Common myeloid progenitor, CD34-positive (primary cell): ENCODE measurements at places on chromosomes 2 and 18.
A peak's percentile ranks its signal among the peaks of the same experiment; 100 is the strongest.

GRCh38 chr18:22826726-22827125, 106.4 kb upstream of the RBBP8 start:
- DNase-seq = no peak

DNA sequence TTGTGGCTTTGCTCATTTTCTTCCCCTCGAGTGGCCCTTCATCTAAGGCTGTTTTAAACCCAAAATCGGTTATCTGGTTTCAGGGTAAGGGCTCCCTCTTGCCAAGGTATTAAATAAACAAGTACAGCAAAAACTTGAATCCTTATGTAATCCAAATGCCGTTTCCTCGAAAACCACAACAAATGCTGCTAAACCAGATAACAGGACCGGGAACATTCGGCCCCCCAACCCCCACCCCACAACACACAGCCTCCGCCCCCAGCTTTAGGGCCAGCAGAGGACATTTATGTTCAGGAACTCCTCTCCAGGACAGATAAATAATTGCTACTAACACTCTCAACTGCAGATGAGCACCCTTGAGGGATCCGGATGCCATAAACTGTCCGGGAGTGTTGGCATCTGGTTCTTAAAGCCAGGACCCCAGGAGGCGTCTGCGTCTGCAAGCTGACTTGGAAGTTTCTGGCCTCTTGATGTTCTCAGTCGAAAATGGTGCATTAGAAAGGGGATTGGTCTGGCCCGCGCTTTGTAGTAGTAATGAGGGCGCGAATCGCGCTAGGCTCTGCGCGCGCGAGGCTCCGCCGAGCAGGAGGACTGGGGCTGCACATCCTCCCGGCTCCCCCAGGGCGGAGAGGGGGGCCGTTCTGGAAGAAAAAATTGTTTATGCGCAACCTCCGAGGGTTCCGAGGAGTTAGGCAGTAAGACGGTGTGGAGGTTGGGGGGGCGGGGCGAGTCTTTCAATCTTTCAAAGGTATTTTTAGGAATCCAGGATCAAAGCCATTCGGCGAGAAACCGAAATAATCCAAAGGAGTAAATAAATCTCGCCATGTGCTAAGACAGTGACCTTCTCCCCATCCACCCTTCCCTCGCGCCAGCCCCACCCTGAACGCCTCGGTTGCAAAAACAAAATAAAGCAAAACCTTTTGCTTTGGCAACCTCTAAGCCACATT, 3.9 kb upstream of the ID2 start:
- DNase-seq = peak; percentile 66

DNA sequence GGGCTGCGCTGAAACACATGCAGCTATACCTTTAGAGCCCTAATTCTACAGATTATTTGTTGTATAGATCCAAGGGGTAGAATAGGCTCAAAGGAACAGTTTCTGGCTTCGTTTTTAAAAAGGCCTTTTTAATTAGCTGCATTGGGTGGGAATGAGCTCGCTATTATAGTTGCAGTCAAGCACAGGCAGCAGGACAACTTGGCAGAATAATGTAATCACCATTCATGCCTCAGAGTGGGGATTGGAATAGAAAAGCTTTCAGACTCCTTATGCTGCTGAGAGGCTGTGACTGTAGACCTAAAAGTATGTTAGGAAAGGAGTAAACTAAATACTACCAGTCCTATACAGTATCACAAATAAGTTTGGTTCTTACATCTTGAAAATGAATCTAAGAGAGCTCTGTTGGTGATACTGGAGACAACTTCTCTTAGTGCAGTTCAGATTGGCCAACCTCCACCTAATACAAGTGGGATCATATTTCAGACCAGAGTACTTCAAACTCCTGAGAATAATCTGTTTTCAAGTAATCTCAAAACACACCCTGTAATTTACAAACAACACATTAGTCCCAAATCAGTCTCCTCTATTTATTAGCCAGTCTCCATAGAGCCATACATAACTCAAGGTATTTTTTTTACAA, 121.4 kb downstream of the ANTXR1 start:
- DNase-seq = no peak

- DNase-seq = no peak
These were observed 317.1 kb upstream of the LRRTM1 start for GRCh38 chr2:80621656-80622055.

GRCh38 chr2:106904242-106904641, 18.3 kb upstream of the ST6GAL2 start:
- no peak for DNase-seq

DNA sequence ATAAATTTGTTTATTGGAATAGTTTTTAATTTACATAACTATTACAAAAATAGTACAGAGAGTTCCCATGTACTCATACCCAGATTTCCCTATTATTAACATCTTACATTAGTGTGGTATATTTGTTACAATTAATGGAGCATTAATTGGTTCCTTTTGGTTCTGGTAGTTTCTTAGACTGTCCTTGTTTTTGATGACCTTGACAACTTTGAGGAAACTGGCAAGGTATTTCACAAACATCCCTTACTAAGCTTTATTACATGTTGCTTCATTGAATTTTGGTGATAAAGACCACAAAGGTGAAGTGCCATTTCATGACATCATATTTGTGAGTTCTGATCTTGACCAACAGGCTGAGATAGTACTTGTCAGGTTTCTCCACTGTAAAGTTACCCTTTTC, 379.0 kb upstream of the GCFC2 start:
- DNase-seq = no peak

GRCh38 chr2:69369802-69370201, 17.2 kb downstream of the GFPT1 start:
- DNase-seq = no peak

DNA sequence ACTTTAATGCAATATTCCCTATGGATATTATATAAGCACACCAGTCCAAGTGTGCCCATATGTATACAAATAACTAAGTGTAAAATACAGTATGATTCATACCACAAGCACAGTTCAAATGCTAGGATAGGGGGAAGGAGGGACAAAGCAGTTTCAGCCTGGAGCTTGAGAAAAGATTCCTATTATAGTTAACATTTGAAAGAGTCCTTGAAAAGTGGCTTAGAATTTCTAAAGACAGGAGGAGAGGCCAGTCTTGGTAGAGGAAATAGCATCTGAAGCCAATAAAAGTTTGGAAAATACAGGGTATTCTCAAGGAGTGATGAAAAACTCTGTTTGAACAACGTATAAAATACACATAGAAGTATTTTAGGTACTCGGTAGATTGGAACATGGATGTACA, 173.4 kb upstream of the CWC22 start:
- DNase-seq = no peak

- DNase-seq = peak; percentile 69
These were observed 669 bp upstream of the PIKFYVE start for GRCh38 chr2:208265371-208265800.

GRCh38 chr18:40555914-40556313, 1399.1 kb upstream of the PIK3C3 start:
- DNase-seq = no peak

DNA sequence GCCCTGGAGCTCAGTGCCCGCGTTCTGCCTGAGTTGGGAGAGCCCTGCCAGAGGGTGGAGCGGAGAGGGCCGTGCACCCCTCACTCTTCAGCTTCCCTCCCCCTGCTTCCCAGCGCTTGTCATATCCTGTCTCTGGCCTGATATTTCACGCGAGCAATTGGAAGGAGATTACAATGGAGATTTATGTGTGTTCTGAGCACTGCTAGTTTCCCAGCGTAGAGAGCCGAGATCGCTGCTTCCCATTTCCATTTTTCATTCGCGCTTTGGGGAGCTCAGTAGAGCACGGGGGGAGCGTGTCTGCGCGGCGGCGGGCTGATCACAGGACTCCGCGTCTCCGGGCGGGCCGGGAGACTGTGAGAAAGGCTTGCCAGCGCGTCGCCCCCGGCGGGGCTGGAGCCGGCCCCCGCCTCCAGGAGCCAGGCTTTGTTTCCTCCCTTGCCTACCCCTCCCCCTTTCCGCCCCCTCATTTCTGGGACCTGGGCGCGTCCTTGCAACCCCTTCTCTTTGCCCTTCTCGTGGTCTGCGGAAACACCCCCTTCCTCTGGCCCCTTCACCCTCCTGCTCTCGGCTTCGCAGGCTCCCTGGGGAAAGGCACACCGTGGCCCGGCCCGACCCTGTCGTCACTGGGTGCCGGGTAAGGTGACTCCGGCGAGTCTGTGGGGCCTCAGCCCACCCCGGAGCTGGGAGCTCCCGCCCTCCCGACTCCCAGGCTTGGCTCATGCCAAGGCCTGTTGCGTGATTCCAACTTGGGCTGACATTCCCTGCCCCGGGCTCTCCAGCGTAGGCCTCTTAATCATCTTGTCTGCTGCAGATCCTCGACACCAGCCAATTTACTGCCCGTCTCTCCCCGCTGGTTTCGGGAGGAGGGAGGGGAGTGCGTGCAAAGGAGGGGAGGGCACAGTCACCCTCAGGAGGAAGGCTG, 5.8 kb downstream of the DLX2 start:
- no peak for DNase-seq

DNA sequence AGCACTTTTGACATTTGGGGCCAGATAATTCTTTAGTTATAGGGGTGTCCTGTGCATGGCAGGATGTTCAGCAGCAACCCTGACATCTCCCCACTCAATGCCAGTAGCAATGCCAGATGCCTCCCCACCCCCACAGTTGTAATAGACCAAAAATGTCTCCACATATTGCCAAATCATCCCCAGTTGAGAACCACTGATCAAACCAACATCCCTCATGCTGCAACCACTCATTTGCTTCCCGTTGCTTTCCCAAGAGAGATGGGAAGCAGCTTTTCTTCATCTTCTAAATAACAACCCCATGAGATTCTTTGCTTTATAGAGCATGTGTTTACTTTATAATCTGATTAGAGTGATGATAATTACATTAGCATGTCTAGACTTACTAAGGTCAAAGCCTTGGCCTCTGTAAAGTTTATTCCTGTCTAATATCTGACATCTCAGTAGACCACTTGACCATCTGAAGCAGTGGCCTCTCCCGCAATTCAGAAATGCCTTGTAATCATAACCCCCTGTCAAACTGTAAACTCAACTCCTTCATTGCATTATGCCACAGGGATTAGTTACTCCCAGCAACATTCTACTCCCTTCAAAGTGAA, 28.7 kb upstream of the C1D start:
- DNase-seq = no peak

DNA sequence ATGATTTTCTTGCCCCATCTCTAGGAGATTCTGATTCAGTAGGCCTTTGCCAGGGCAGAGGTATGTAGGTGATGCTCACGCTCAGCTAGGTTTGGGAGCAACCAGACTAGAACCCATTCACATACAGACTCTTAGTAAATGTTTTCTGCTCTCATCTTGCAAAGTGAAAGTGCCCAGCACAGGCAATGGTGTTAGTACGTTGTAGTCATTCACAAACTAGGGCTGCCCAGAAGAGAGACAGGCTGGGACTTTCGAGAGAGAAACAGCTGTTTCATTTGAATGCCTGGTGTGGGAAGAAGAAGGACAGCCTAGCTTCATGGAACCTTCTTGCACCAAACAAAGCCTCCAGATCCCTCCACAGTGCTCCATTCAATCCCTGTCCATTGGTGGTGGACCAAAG, 19.4 kb downstream of the DDX18 start:
- DNase-seq = no peak

DNA sequence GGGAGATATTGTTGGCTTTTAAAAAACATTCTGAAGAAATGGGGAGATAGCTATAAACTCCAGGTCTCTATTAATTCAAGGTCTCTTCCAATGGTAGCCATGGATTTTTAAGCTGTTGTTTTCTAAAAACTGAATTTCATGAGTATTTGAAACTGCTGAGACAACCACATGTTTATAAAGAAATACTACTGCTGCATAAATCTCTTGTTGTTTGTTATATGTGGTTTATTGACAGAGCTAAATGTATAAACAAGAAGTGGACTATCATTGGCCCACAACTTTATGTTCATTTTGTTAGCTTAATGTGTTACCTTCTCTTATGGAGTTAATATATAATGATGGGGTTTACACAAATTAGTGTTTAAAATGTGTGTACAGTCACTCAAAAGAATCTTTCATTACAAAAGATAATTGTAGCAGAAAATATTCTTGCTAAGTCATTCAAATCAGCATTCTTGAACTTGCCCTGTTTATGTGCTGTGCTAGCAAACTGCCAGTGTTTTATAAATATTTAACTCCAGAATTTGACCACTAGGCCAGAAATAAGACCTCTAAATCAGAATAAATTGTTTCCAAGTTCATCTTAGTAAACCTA, 242.1 kb downstream of the TMX3 start:
- DNase-seq = no peak

DNA sequence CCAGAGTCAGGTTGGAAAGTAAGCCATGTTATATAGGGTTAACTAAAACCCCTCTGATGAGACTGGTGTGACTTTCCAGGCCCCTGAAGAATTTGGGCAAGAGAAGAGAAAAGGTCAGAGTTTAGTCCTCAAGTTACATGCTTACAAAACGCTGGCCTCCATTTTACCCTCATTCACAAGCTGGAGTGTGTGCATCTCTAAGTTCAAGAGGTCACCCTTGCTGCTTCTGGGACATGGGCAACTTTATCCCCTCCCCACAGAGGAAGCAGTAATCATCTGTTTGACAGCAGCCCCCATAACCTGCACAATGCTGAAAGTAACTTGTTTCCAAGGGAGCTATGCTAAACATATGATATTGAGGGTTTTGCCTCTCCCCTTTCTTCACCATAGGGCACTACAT, 85.2 kb upstream of the CCDC195 start:
- DNase-seq = no peak

DNA sequence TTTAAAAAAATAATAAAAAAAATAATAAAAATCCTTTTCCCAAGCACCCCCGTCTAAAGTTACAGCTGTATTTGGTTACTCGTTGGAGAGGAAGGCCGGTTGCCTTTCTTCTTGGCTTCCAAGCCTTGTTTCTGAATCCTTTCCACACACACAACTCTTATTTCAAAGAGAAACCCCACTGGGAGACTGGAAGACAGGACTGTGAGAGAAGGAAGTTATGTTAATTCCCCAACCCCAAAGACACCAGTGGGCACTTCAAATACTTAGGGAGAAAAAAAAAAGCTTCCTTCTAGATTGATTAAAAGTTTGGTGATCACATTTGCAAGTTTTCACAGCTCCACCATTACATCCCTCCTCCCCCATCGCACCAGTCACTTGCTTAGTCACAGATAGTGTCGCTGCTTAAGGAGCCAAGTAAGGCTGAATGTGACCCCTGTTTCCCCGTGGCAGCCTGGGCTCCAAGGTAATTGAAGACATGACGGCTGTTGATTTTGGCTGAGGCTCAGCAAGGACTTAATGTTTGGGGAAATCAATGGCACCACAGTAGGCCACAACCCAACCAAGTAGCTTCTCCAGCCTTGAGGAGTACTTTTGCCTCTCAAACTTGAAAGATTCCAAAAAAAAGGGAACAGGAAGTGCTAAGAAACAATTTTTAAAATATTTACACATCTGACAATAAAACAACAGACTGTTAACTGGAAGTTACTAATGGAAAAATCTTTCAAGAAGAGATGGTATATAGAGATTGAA, 40.8 kb upstream of the FRZB start:
- DNase-seq = no peak

DNA sequence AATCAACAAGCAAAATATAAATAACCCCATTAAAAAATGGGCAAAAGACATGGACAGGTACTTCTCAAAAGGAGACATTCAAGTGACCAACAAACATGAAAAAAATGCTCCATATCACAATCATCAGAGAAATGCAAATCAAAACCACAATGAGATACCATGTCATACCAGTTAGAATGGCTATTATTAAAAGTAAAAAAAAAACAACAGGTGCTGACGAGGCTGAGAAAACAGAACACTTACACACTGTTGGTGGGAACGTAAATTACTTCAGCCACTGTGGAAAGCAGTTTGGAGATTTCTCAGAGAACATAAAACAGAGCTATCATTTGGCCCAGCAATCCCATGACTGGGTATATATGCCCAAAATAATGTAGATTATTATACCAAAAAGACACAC, 69.1 kb downstream of the CWC22 start:
- DNase-seq = no peak

- no peak for DNase-seq
These were observed 312.7 kb downstream of the CELF4 start for GRCh38 chr18:37252854-37253393.
